ENCODE measurements at places on chromosomes 2 and 18. TPM values are rescaled to one million over a fixed set of nuclear protein-coding genes. Genes with fewer than 3 reads are reported as not detected.

Gene RSAD2
- total RNA-seq: not detected

Gene SLC5A7
- not detected for total RNA-seq

Gene DSG4
- total RNA-seq: not detected

Gene CCDC74A
- 0.13 TPM for total RNA-seq

Gene DSG1
- total RNA-seq: not detected

Gene MAIP1
- total RNA-seq: 26.9 TPM

All from SJCRH30 (cell line).